Pulmonary artery endothelial cell (primary cell): ENCODE measurements at places on chromosomes 6 and 20.

DNA sequence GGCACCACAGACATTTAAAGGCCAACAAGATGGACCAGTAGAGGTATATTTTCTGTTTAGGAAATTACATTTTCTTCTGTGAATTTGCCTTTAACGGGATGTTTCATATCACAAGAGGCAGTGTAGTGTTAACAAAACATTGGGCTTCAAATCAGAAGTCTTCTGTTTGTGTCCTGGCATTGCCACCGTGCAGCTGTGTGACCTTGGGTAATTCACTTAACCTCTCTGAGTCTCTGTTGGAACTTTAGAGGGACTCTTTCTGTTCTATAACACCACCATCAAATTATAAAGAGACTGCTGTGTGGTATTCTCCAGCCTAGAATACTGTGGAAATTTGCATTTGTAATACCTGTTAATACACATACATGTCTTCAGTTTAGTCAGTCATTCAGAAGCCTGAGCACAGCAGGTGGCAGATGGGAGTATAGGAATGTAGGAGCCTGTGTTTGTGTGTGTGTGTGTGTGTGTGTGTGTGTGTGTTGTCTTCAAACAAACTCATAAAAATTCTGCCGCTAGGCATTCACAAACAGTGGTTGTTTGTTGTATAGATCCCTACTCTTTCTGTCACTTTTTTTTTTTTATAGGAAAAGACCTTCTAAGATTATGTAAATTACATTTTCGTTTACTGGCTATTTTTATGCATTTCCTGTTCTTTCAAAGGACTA, 22.6 kb downstream of the UST start:
- DNase-seq: no peak

GRCh38 chr20:25064561-25065071, 6.7 kb upstream of the ACSS1 start:
- DNase-seq: no peak

GRCh38 chr20:8331740-8332412, 199.8 kb downstream of the PLCB1 start:
- no peak for DNase-seq

DNA sequence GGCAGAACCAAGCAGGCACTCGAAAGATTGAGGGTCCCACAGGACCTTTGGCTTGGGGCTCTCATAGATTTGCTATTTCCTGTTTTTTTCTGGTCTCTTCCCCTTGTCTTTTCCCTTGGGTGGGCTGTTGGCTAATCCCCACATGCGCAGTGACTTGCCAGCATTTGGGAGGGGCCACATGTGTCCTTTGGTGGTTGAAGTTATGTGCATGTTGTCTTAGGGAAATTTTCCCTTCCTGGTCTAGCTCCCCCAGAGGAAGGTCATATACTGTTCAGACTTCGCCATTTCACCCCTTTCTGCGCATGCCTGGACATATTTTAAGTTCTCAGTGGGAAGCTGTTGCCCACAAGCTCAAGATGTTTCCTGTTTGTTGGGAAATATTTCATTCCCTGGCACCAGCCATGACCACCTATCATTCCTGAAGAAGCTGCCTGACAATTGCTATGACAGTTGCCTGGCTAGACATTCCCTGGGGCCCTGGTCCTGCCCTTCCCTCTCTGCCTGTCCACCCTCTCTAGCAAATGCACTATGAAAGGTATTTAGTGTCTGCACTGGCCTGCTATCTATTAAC, 156.2 kb upstream of the THBS2 start:
- DNase-seq: no peak

- no peak for DNase-seq
Measured at GRCh38 chr6:72819609-72820008, 197.7 kb downstream of the KCNQ5 start.

- no peak for DNase-seq
Measured at GRCh38 chr6:84811351-84811750, 47.0 kb upstream of the TBX18 start.

DNA sequence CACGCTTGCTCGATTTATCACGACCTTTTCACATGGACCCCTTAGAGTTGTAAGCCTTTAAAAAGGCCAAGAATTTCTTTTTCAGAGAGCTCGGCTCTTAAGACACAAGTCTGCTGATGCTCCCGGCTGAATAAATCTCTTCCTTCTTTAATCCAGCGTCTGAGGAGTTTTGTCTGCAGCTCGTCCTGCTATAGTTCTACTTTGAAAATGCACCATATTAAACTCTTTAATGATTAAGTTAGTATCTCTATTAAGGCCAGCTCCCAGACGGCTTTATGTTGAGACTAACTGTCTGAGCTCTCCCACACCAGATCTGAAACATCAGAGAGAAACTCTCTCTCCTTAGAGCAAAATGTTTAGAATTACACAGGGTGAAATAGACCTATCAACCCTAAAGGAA, 18.0 kb upstream of the GSTA3 start:
- DNase-seq: no peak

DNA sequence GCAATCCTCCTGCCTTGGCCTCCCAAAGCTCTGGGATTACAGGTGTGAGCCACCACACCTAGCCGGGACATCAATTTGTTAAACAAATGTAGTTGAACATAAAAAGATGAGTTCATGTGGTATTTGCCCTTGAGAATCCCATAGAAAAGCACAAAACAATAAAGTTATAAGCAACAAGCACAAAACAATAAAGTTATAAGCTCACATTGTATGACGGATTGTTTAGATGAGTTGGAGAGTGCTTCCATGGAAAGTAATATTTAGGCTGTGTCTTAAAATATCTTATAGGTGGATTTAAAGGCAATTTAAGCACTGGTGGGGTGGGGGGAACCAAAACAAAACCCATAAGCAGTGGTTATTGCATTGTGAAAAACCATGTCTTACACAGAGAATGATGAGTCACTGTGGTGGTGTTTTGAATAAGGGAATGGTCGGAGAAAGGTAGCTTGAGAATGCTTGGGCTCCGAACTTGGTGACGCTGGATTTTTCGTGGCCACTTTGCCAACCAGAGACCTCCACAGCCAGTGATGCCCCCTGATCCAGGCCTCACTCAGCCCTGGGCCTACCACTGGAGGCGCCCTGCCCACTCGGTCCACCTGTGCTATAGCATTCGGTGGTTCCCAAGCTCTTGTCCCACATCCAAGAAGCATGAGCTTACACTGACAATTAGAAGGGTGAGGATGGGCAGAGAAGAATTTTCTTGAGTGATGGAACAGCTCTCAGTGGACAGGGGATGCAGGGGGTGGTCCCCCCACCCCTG, 256.0 kb downstream of the CDKAL1 start:
- DNase-seq: no peak

GRCh38 chr20:63903796-63904561, 9.1 kb downstream of the DNAJC5 start:
- DNase-seq: no peak

DNA sequence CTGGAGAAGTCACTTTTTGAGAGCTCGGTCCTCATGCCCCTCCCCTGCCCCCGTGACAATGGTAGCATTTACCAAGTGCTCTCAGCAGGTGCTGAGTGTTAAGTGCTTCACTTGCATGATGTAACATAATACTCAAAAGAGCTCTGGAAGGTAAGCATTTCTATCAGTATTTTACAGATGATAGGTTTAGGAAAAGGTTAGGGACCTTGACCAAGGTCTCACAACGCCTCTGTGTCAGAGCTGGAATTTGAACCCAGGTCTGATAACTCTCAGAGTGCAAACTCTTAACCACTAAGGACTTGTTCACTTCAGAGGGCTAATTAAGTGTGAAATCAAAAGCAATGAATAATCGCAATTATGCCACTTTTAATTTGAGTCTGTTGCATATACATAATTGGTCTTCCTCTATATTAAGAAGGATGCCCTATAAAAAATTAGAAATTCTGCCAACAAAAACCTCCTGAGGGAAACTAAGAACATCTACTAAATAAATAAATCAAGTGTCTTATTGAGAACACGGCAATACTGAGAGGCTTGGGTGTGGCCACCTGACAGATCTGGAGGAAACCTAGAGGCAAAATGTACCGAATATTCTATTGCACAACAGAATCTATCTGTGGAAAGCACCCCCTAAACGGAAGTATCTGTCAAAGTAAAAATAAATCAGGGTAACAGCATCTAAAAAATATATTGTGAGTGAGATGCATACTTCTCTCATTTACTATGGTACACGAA, 109.8 kb downstream of the BACH2 start:
- DNase-seq: no peak

DNA sequence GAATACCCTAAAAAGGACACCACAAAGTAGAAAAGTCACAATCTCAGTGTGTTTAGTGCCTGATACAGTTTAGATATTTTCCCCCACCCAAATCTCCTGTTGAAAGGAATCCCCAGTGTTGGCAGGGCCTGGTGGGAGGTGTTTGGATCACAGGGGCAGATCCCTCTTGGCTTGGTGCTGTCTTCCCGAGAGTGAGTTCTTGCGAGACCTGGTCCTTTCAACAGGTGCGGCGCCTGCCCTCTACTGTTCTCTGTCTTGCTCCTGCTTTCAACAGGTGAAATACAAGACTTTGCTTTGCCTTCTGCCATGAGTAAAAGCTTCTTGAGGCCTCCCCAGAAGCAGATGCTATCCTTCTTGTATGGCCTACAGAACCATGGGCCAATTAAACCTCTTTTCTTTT, 534.3 kb upstream of the NRSN1 start:
- no peak for DNase-seq

DNA sequence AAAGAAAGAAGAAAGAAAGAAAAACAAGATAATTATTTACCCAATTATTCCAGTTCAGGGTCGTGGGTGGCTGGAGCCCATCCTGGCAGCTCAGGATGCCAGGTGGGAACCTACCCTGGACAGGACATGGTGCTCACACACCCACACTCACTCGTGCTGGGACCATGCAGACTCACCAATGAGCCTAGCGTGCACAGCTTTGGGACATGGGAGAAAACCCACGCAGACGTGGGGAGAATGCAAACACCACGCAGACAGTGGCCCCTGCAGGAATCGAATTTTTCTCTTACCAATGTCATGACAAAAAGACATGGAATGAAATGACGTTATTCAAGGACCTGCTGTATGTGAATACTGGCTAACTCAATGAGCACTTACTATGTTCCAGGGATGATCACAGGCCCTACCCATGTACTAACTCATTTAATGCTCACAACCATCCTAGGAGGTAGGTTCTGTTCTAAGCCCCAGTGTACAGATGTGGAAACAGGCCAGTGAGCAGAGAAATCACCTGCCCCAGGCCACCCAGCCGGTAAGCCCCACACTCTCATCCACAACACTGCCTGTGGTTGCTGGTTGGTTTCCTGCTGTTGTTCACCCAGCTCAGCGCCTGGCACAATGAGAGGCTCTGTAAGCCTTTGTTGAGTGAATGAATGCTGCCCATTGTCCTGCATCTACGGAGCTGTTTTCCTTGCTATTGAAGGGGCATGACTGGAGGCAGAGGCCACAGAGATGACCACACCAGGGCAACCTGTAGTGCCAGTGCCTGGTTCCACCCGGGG, 6.8 kb upstream of the PI16 start:
- no peak for DNase-seq
